Amygdala (tissue), 56 donors: ENCODE measurements at places on chromosomes 4 and X.

GRCh38 chr4:99264927-99265326, 25.9 kb downstream of the ADH1A start:
- DNase-seq, result no peak

DNA sequence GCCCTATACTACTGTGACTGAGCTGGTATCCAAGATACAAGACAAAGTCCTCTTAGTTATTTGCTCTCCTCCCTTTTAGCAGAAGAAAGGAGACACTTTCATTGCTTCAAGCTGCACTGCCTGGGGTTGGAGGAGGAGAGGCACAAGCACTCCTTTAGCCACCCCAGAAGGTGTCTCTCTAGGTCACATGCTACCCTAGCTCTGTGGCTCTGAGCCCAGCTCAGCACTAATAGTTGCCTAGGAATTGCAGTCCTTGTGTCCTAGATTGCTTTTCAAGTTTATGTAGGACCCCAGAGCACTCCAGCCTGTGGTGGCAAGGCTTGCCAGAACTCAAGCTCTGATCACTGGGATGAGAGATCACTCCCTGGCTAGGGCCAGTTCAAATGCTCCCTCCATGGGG, 24.4 kb upstream of the LHFPL1 start:
- peak; percentile 4 for DNase-seq

DNA sequence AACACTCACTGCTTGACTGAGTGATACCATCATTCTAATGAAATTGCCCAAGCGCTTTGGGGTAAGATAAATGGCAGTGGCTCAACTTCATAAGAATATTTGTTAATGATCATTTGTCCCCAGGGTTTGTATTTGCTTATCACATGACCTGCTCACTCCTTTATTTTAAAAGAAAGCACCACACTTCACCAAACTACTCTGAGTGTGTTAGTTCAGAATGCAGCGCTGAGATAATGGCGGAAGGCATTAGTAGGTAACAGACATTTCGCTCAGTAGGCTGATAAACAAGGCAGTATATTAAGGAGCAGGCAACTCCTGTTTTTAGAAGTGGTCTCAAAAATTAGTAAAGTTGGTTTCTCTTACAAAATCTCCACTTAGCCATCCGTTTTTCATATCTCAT, 1.6 kb downstream of the SNX25 start:
- DNase-seq, result no peak

- no peak for DNase-seq
Observed at GRCh38 chr4:101064541-101065180, 282.7 kb downstream of the PPP3CA start.

DNA sequence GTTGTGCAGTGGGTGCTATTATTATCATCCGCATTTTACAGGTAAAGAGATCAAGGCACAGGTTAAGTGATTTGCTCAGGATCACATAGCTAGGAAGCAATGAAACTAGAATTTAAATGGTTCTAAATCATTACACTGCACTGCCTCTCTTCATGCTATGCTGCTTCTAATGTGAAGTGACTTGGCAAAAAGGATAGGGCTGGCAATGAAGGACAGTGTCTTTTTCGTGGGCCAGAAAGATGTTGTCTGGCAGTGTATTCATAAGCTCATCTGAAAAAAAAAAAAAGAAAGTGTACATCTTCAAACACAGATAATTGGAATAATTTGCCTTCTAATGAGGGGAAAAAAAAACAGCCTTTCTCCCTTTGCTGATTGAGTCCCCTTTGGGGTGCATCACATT, 132.2 kb upstream of the FUNDC1 start:
- no peak for DNase-seq

DNA sequence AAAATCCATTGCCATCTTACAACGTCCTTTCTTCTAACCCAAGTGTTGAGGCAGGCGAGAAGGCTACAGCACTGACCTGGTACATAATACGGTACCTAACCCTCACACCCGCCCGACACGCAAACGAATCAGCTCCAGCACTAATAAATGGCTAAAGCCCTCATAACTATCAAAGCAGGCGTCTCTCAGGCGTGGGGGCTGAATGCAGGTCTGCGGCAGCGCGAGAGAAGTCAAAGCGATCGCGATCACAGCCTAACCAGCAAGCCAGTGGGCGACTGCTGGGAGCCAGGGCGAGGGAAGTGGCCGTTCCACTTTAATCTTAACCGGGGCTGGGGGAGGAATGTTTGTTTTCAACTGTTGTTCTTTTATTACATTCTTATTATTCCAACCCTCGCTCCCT, 1.5 kb downstream of the CDX4 start:
- DNase-seq, result no peak

DNA sequence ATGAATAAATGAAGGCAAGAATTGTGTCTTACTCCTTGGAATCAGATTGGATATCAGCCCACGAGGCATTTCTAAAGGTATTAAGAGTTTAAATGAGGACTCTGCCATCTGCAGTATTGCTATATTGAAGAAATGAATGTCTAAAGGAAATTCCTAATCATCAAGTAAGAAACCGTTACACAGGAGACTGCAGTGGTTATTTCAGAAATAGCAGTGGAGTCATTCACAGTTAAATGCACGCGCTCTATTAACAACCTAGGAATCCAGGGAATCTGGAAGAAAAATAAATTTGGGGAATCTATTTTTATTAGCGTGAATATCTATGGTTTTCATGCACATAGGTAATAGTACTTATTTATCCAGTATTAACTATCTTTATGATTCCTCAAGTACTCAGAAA, 334.2 kb downstream of the TENM3 start:
- DNase-seq, result no peak

- no peak for DNase-seq
Observed at GRCh38 chrX:2498781-2499302, 1.9 kb downstream of the DHRSX start.

DNA sequence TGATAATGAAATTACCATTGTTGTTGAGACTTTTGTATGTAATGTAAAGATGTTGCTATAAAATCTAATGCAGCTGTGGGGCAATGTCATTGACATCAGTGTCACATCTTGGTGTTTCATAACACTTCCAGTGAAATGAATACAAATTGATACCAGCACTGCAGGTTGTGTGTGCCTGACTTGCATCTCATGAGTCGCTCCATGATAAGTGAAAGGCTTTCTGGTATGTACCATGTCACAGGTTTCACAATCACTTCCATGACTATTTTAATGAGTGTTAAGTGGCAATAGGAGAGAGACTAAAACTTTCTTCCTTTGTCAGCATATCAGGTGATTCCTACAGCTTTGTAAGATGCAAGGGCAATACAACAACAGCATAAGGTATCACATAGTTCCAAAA, 94.4 kb downstream of the ABCB7 start:
- DNase-seq, result no peak

- DNase-seq, result no peak
Observed at GRCh38 chr4:11343536-11343935, 85.2 kb downstream of the HS3ST1 start.

- no peak for DNase-seq
Observed at GRCh38 chr4:4671774-4672349, 130.0 kb upstream of the STX18 start.

DNA sequence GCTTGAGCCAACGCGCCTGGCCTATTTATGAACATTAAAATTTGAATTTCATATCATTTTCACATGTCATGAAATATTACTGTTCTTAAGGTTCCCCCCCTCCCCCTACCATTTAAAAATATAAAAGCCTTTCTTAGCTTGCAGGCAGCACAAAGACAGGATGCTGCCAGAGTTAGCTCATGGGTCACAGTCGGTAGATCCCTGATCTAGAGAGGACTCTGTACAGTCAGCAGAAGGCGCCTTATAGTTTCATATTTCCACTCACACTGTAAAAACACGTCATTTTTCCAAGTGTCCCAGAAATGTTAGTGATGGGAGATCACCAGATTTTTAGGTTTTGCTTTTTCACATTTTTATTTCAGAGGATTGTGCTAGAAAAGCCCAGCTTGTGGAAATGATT, 12.2 kb downstream of the NOCT start:
- DNase-seq, result no peak

DNA sequence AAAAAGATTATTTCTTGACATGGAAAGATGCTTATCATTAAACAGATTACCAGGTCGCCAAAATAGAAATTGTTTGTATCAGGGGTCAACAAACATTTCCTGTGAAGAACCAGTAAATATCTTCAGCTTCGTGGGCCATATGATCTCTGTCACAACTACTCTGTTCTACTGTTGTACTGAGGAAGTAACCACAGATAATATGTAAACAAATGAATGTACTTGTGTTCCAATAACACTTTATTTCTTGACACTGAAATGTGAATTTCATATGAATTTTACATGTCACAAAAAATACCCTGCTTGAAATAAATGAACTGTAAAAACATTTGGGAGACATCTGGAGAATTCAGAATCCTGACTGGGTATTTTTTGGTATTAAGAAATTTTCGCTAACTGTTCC, 4.7 kb upstream of the FHL1 start:
- DNase-seq, result no peak

DNA sequence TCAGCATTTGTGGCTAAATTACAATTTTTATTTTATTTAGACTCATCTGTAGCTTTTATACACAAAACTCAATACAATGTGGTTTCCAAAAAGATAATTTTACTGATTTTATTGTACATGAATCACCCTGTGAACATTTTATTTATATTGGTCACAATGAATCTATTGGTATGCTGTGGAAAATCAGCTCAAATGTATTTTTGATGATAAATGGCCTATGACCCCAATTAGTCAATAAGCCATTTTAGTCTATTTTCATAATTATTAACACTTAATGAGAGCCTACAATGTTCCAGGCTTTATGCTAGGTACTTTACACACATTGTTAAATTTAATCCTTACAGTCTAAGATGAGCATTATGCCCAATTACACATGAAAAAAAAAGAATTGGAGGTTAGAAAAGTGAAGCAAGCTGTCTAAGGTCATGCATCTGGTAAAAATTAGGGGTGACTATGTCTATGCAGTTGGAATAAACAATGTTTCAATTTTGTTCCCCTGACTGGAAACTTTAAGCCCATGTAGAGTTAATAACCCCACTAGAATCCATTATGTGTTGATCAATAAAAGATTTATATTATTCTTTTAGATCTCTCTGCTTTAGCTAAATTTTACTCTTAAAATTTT, 344.7 kb downstream of the PABPC4L start:
- DNase-seq, result no peak

DNA sequence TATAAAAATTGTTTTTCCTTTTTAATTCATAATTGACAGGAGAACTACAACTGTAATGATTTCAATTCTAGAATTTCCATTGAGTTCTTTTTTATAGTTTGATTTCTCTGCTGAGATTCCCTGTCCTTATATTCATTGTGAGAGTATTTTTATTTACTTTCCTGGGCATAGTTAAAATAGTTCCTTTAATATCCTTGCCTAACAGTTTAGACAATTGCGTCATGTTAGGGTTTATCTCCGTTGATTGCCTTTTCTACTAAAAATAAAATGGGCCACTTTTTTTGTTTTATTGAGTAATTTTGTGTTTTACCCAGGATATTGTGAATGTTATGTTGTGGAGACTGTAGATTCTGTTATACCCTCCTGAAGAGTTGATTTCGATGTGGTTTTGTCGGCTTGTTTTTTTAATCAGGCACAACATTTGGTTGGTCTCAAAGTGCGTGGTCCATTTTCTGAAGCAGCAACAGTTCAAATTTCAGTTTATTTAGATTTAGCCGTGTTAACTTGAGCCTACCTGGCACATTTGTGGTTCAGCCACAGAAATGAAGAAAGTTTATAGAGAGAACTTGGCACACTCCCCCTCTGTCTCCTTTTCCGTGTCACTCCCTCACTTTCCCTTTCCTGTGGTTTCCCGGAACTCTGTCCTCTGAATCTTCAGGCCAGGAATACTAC, 16.0 kb upstream of the PRRG1 start:
- no peak for DNase-seq

GRCh38 chr4:34158878-34159277, 2085.4 kb downstream of the ARAP2 start:
- DNase-seq, result no peak

GRCh38 chrX:111505783-111506182, 5.7 kb upstream of the SERTM2 start:
- DNase-seq, result no peak

- no peak for DNase-seq
Observed at GRCh38 chr4:39812500-39812899, 114.6 kb downstream of the UBE2K start.

- DNase-seq, result no peak
Observed at GRCh38 chrX:68681443-68681941, 34.0 kb downstream of the STARD8 start.

- DNase-seq, result no peak
Observed at GRCh38 chr4:44186096-44186849, 262.3 kb downstream of the KCTD8 start.

DNA sequence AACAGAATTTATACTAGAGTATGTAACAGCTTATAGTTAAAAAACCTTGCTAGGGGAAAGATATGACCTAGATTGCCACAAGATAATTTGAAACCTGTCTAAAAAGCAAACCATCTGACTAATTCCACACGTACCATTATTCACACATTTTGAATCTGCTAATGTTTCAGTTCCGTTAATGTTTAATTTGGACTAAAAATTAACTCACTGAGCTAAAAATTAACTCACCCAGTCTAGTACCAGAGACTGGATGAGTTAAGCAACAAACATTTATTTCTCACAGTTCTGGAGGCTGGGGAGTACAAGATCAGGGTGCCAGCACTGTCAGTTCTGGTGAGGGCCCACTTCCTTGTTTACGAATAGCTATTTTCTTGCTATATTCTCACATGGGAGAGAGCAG, 231.5 kb upstream of the DIAPH2 start:
- DNase-seq, result no peak

DNA sequence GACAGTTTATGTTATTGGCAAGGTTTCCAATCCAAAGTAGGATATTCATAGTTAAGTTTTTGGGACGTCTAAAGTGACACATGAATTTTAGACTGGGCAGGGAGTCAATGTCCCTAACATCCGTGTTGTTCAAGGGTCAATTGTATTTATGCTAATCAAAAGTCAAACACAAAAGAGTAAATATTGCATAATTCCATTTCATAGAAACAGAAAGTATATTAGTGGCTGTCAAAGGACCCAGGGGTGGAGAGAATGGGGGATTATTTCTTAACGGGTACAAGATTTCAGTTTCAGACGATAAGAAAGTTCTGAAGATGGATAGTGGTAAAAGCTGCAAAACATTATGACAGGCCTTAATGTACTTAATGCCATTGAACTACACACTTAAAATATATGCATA, 971.8 kb upstream of the AGA start:
- DNase-seq, result no peak
